ENCODE measurements at places on chromosomes 4 and X.

DNA sequence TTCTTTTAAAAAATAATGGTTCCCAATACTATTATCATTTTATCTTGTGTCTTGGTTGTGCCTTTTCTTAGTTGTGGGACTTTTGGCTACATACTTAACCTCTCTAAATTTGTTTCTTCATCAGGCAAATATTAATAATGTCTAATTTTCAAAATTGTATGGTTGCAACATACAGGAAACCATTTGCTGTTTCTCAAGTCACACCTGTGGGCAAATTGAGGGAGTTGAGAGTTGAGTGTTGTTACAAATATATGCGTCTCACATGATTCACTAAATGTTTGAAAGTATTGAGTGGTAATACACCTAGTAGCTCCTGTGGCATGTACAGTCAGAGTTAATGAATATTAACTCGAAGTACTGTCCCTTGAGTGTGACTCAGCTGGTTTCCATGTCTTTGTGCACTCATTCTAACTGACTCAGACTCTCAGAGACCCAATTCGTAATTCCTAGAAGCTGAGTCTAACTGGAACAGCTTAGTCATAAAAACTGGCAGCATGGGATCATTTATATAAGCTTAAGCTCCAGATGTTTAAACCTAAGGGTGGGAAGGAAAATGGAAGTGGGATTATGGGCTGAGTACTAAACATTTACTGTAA lies 802.4 kb downstream of the TRIML1 start:
- no peak for DNase-seq

GRCh38 chr4:165610679-165611437 lies 232.1 kb downstream of the CPE start:
- DNase-seq: no peak

GRCh38 chr4:169885893-169886292 lies 128.1 kb upstream of the HPF1 start:
- DNase-seq: no peak

GRCh38 chr4:172095161-172095560 lies 282.0 kb downstream of the GALNTL6 start:
- DNase-seq: no peak

GRCh38 chr4:105281124-105281415 lies 134.4 kb downstream of the TET2 start:
- DNase-seq: no peak

DNA sequence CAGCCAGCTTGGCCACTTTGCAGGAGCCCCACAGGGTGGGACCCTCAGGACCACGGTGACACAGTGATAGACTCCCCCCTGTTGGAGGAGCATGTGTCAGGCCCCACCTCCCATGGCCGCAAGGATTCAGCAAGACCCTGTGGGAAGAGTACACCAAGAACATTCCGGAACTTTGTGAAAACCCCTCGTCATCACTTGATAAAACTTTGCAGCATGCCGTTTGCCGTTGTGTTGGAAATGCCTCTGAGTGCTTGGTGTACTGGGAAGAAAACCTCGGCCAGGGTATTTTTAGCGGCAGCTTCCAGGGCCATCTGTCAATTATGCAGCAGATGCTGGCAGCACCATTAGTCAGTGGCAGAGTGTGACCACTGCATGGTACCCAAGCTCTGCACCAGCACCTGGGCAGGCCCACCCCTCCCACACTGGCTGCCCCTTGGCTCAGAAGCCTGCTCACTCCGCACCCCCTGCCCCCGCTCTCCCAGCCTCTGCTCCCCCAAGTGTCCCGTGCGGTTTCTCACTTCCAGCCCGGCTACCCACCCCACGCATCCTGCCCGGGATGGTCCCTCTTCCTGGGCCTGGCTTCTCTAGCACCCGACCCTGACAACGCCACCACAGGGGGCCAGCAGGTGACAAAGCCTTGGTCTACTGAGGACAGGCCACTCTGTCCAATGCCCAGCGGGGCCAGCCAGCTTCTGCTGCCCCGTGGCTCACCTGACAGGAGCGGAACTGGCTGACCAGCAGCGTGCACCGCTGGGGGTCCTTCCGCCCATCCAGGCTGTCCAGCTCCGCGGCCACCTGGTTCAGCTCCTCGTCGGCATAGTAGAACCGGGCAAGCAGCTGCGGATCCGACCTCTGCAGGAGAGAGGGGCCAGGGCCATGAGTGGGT lies 65.0 kb downstream of the ZFYVE28 start:
- no peak for DNase-seq

DNA sequence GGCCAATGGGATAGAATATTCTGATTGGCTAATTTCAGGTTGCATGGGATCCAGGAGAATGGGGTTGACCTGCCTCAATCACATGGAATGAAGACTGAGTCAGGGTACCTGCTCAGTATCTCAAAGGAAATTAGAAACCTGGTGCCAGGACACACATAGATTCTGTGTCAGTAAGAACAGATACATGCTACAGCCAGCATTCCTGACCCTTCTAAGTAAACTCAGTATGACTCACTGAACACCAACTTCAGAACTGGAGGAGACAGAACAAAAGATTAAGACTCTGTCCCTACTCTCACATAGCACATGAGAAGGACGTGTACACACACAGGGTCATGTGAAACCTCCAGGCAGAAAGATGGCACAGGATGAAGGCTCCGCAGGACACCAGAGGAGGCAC lies 54.5 kb downstream of the FAM184B start:
- no peak for DNase-seq

GRCh38 chrX:10110984-10111363 lies 45.8 kb upstream of the CLCN4 start:
- DNase-seq: no peak

DNA sequence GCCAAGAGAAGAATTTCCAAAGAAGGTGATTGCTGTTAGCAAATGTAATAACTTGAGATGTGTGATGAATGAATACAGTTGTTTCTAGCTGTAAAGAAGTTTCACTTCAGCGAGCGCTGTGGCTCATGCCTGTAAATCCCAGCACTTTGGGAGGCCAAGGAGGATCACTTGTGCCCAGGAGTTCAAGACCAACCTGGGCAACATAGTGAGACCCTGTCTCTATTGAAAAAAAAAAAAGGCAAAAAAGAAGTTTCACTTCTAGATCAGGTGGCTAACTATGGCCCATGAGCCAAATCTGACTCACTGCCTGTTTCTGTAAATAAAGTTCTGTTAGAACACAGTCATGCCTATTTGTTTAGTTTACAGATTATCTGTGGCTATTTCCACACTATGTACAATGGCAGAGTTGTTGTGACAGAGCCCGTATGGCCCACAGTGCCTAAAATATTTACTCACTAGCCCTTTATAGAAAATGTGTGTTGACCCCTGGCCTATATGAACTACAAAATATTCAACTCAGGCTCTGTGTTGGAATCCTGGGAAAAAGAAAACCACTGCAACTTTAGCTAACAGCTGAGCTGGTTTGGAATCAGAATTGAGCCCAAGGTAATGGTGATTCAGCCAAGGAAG lies 54.1 kb upstream of the PRPS1 start:
- no peak for DNase-seq

DNA sequence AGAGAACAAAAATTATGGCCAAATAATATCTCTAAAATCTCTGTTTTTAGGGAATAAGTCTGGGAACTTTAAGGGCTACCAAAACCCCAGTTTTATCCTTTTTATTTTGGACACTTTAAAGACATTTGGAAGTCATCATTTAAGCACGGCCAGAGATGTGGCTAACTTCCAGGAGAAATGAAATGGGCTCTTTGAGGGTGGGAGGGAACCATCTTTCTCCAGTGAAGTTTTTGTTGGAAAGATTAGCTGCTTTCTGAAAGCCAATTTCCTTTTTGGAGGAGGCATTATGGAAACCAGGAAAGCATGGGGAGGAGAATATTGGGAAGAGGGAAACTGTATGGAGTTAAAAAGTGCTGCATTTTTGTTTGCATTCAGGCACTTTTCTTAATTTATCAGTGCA lies 4.8 kb downstream of the VSIG1 start:
- no peak for DNase-seq

DNA sequence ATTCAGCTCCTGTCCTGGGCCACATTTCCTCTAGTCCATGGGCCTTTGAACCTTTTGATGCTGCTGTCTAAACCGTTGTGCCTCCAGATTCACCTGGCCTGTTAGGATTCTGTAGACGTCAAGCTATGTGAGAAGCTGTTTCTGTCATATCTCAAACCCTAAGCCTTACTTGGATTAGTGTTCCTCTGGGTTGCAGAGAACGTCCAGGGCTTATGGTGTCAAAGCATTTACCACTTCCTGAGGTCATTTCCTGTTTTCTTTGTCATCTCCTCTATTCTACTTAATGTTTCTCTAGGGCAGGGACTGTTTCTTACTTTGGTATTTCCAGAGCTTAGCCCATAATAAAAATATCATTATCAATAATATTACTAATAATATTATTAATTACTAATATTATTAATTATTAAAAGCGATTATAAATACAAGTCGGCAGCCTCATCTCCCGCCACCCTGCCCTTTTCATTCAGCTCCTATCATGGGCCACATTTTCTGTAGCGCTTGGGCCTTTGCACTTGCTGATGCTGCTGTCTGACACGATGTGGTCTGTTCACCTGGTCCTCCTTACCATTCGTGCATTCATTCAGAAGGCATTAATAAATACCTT lies 19.1 kb downstream of the PRIMPOL start:
- DNase-seq: no peak

- no peak for DNase-seq
Measured at GRCh38 chr4:14812101-14812500, 190.2 kb upstream of the CPEB2 start.

- no peak for DNase-seq
Measured at GRCh38 chr4:32189130-32189529, 1469.0 kb downstream of the PCDH7 start.

- DNase-seq: no peak
Measured at GRCh38 chr4:171636606-171637005, 176.6 kb upstream of the GALNTL6 start.

- peak; percentile 9 for DNase-seq
Measured at GRCh38 chrX:72107320-72107719, 24.4 kb downstream of the RTL5 start.

- no peak for DNase-seq
Measured at GRCh38 chrX:54633641-54634040, 103.6 kb downstream of the GNL3L start.

GRCh38 chr4:109809655-109810054 lies 5.9 kb upstream of the GAR1 start:
- DNase-seq: no peak

DNA sequence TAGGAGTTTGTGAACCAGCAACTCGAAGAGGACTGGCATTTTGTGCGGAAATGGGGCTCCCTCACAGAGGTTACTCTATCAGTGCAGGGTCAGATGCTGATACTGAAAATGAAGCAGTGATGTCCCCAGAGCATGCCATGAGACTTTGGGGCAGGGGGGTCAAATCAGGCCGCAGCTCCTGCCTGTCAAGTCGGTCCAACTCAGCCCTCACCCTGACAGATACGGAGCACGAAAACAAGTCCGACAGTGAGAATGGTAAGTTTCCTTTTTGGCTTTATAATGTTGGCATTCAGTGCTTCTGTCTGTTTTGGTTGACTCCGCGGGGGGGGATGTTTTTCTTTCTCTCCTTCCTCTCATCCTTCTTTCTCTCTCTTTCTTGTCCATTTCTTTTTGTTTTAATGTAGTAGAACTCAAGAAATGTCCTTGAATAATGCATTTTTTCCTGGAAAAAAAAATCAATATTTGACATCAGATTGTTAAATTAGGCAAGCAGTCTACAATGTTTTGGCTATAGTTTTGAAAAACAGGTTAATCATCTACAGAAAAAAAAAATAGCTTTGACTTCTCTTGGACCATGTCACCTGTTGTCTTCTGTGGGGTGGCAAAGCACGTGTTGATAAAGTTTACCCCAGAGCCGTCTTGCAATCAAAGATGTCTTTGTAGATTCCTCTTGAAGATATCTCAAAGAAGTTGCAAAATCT lies 103.6 kb downstream of the TENM3 start:
- no peak for DNase-seq

DNA sequence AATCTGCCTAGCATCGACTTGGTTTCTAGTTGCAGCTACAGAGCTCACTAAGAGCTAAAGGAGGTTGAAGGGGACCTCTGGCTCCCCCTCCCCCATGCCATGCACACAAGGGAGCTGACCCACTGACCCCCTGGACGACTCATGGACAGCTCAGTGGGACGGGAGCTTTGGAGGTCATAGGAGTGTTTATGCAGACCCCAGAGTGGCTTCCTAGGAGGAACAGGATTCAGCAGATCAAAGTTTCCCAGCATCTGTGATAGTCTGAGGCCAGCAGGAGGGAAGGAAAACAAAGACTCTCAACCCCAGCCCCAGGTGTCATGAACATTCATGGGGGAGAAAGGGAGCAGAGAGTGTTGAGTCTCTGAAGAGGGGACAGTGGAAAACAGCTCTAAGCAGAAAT lies 104.4 kb downstream of the ARSF start:
- no peak for DNase-seq

GRCh38 chr4:36348403-36348938 lies 67.1 kb downstream of the DTHD1 start:
- DNase-seq: no peak

DNA sequence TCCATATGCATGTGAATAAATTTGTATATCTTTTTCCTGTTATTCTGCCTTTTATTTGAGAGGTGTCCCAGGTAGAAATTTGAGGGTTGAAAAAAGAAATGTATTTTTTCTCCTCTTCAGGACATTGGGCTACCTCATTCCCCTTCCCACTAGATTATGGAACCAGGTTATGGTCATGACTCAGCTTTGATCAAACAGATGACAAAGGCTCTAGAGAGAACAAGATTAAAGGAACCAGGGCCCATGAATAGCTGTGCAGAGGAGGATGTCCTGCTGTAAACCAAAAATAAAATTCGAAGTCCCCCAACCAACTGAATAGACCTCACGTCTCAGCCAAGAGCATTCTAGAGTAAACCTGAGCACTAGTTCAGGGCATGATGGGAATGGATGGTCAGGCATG lies 313.2 kb downstream of the RAPGEF2 start:
- no peak for DNase-seq

- DNase-seq: no peak
Measured at GRCh38 chrX:11431786-11432185, 138.6 kb downstream of the AMELX start.

DNA sequence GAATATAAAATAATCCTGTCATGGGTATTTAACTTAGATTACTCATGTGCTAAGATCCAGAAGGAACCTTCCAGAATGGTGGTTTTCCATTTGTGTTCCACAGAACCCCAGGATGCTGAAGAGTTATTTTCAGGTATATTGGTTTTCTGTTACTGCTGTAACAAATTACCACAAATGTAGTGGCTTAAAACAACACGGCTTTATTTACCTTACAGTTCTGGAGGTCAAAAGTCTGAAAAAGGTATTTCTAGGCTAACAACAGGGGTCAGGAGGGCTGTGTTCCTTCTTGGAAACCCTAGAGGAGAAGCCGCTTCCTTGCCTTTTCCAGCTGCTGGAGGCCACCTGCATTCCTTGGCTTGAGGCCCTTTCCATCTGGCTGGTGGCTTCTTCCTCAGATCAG lies 57.9 kb upstream of the HPSE start:
- DNase-seq: peak; percentile 45

Data from Caco-2 (cell line).